GM12878 (cell line): ENCODE measurements at places on chromosomes 16 and 17.

- H3K36me3 ChIP-seq = peaks cover 9% of the 10 kb centered on the region
- no peak overlapping the region for H3K4me3 ChIP-seq
- no peaks in the 10 kb centered on the region for H3K27me3 ChIP-seq
- H3K4me1 ChIP-seq = no peaks in the 10 kb centered on the region; the same call in 1 of the 2 replicates
- DNase-seq = no peak
- H3K27ac ChIP-seq = no peak overlapping the region
Observed at GRCh38 chr17:75799402-75799801, 14.8 kb downstream of the UNK start.

- DNase-seq = no peak
- no peak overlapping the region for H3K27ac ChIP-seq
- H3K4me1 ChIP-seq = no peaks in the 10 kb centered on the region
- no peaks in the 10 kb centered on the region for H3K27me3 ChIP-seq
Observed at GRCh38 chr16:89999831-90000574, 19.3 kb downstream of the DBNDD1 start.

DNA sequence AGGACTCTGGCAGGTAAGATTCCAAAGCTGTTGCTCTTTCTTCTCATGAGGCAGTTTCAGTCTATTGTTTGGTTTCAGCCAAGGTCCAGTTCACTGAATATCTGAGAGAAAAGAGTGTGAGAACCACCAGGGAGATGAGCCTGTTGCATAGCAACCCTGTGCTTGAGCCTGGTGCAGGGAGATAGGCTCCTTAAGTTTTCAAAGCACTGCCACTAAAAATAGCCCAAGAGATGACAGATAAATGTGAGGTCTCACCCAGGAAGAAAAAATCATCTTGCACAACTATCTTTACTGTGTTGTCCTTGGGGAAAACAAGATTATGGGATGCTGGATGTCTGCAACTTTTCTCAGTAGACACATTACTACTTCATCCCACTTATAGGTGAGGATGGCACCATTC lies 26.2 kb upstream of the NUDT7 start:
- no peak overlapping the region for H3K4me3 ChIP-seq
- DNase-seq = no peak
- H3K36me3 ChIP-seq = no peaks in the 10 kb centered on the region
- H3K4me1 ChIP-seq = no peaks in the 10 kb centered on the region

GRCh38 chr17:19304209-19304608 lies 58.3 kb downstream of the B9D1 start:
- H3K4me1 ChIP-seq = peaks cover 42% of the 10 kb centered on the region
- no peaks in the 10 kb centered on the region for H3K36me3 ChIP-seq
- no peak for DNase-seq
- no peak overlapping the region for H3K4me3 ChIP-seq
- no peak overlapping the region for H3K27ac ChIP-seq
- H3K27me3 ChIP-seq = no peaks in the 10 kb centered on the region

- no peak overlapping the region for H3K27ac ChIP-seq
- H3K27me3 ChIP-seq = no peaks in the 10 kb centered on the region
- peaks cover 14% of the 10 kb centered on the region; the same call in 1 of the 2 replicates for H3K36me3 ChIP-seq
- no peak for DNase-seq
Observed at GRCh38 chr17:47119746-47120520, 69.2 kb downstream of the CDC27 start.

DNA sequence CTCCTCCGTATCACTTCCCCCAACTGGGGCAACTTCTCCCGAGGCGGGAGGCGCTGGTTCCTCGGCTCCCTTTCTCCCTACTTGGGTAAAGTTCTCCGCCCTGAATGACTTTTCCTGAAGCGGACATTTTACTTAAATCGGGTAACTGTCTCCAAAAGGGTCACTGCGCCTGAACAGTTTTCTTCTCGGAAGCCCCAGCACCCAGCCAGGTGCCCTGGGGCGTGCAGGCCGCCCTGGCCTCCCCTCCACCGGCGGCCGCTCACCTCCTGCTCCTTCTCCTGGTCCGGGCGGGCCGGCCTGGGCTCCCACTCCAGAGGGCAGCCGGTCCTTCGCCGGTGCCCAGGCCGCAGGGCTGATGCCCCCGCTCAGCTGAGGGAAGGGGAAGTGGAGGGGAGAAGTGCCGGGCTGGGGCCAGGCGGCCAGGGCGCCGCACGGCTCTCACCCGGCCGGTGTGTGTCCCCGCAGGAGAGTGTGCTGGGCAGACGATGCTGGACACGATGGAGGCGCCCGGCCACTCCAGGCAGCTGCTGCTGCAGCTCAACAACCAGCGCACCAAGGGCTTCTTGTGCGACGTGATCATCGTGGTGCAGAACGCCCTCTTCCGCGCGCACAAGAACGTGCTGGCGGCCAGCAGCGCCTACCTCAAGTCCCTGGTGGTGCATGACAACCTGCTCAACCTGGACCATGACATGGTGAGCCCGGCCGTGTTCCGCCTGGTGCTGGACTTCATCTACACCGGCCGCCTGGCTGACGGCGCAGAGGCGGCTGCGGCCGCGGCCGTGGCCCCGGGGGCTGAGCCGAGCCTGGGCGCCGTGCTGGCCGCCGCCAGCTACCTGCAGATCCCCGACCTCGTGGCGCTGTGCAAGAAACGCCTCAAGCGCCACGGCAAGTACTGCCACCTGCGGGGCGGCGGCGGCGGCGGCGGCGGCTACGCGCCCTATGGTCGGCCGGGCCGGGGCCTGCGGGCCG lies 1.6 kb downstream of the HIC1 start:
- H3K27me3 ChIP-seq = peaks cover 2% of the 10 kb centered on the region

DNA sequence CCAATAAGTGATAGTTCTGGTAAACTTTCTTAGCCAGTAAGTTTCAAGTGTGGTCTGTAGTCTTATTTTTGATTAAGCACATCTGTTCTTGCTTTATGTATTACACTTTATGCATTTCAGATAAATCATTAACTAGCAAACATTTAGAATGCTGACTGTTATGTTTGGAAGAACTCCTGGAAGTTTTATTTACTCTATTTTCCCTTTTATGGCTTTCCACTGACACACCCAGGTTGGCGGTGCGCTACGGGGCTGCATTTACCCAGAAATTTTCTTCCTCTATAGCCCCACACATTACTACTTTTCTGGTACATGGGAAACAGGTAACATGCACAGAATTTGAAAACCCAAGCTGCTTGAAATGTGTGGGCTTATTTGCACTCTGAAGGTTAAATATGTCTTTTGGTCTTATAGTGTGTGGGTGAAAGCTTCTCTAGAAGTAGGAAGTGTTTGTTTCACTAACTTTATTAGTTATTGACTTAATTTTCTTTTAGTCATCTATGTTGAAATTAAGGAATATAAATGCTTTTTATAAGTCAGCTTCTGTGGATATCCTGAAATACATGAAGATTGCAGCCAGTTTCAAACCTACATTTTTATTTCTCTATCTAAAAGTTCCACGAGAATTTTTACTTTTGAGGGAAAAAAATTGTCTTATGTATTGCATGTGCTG lies 203.7 kb downstream of the PHKB start:
- no peak for DNase-seq
- H3K4me1 ChIP-seq = no peaks in the 10 kb centered on the region
- peaks cover 9% of the 10 kb centered on the region for H3K36me3 ChIP-seq

DNA sequence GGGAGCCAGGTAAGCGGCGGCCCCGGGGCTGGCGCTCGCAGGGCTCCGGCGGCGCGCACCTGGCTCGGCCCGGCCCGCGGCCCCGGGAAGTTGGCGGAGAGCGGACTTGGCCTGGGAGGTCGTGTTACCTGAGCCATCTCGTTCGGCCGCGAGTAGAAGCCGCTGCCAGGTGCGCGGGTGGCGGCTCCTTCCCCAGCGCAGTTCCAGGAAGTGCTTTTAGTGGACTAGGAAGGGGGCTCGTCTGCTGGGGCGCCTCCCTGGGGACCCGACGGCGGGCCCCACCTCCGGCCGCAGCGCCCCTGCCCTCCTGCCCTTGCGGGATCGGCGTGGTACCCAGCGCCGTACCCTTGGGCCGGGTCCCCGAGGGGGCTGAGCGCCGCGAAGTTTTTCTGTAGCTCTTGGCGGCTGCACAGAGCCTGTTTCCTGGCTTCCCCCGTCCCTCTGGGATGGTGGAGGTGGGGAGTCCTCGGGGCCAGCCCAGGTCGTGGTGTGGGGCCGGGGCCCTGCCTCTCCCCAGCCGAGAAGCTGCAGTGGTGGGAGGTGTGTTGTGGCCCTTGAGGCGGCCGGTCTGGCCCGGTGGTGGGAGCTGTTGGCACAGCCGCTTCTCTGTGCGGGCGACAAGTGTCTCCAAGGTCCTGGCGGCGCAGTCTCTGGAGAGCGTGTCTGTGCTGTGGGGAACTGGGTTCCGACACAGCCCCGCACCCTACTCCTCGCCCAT lies 96.9 kb downstream of the RAB11FIP4 start:
- DNase-seq = no peak
- peak overlapping the region; percentile 92 for H3K4me3 ChIP-seq
- no peak overlapping the region for H3K27ac ChIP-seq
- H3K36me3 ChIP-seq = no peaks in the 10 kb centered on the region

DNA sequence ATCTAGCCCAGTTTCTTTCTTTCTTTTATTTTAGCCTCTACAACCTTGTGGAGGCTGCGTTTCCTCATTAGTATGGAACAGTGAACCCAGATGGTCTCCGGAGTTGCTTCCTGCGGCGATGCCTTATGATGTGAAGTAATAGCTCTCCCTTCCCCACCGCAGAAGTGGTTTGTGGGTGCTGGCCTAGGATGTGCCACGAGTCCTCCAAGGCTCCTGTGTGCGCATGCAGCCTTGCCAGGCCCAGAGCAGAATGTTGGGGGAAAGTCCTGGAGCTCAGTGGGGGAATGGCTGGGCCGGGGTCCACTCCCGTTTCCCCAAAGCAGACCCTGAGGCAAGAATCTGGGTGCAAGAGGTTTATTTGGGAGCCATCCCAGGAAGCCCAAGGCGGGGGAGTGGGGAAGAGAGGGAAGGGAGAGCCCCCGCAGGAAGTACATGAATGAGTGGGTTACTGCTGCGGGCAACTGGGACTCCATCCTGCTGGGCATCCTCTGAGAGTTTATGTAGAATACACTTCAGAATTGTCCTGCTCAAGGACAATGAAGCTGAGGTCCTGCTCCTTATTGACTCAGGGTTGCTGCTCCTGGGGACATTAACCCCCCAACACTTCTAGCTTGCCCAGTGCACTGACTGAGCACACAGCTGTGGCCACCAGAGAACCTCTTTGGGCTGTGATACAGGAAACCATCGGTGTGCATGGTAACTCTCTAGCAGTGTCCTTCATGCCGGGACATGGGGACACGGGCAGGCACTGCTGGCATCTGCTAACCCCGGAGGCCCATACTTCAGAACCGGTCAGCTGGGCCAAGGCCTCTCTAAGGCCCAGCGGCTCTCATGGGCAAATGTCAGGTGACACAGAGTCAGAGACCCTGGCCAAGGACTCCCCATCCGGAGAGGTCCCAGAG lies 3.7 kb upstream of the HCRT start:
- no peaks in the 10 kb centered on the region for H3K27me3 ChIP-seq
- H3K27ac ChIP-seq = no peak overlapping the region
- H3K36me3 ChIP-seq = no peaks in the 10 kb centered on the region
- H3K4me1 ChIP-seq = peaks cover 11% of the 10 kb centered on the region

DNA sequence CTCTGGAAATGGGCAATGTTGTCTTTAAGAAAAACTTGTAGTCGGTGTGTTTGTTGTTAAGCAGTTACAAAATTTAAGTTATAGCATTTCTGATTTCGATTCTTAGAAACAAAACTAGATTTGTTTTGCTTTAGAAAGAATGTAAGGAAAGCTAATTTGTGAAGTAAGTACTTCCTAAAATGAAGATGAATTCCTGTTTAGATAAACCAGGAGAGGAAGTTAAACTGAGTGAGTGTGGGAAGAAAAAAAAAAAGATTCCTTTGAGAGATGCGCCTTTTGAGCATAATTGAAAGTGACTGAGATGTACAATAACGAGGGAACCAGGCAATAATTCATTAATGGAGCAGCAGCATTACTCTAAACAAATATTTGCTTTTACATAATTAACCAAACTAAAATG lies 52.4 kb upstream of the ALOX12 start:
- H3K27me3 ChIP-seq = no peaks in the 10 kb centered on the region; the same call in 1 of the 2 replicates
- no peak overlapping the region for H3K4me3 ChIP-seq
- no peak for DNase-seq

DNA sequence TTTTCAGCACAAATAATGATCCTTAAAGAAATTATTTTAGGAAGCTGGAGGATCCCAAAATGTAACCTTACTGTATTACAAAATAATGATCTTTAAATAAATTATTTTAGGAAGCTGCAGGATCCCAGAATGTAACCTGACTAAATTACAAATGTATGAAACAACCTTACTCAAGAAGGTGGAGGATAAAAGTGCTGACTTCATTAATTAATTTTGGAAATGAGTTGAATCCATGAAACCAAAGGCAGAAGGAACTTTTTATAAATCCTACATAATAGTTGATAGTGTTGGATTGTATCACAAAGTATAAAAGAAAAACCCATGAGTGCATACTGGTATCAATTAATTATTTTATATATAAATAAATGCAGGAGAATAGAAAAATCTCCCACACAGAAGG lies 859.9 kb downstream of the KCNJ2 start:
- no peak overlapping the region for H3K4me3 ChIP-seq
- H3K4me1 ChIP-seq = no peaks in the 10 kb centered on the region
- DNase-seq = no peak
- no peaks in the 10 kb centered on the region for H3K36me3 ChIP-seq
- H3K27ac ChIP-seq = no peak overlapping the region

DNA sequence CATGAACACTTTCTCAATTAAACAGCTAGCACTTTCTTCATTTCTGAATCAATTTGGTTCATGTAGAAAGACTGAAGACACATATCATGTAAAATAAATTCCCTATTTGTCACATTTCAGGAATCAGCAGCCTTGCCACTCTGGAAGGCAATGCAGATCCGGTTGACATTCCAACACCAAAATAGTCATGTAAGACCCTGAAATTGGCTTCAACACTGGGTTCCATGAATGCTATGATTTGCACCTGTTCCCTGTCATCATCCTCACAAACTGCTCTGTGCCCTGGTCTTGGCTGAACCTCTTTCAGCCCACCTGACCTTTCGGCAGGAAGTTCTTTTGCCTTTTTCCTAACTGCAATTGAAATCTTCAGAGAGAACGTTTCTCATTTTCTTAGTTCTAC lies 156.9 kb downstream of the CDH8 start:
- H3K27me3 ChIP-seq = no peaks in the 10 kb centered on the region
- no peak overlapping the region for H3K4me3 ChIP-seq
- H3K36me3 ChIP-seq = no peaks in the 10 kb centered on the region
- no peak for DNase-seq
- no peaks in the 10 kb centered on the region for H3K4me1 ChIP-seq

DNA sequence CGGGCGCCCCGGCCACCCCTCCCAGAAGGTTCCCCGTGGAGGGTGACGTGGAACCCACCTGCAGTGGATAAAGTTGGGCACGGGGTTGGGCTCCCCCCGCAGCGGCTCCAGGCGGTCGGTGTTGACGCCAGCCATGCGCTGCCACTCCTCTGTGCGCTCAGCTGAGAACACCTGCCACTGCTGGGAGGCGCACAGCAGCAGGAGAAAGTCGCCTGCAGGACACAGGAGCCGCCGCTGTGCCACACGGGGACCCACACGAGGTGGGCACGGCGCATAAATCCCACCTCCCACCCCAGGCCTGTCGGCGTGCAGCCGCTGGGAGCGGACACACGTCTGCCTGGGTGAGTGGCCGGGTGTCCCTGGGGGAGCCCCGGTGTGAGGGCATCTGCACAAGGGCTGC lies 20.7 kb downstream of the CTU2 start:
- no peaks in the 10 kb centered on the region for H3K4me1 ChIP-seq
- H3K27ac ChIP-seq = no peak overlapping the region
- no peak overlapping the region for H3K4me3 ChIP-seq
- H3K36me3 ChIP-seq = peaks cover 52% of the 10 kb centered on the region
